Bronchus fibroblast of lung (primary cell): ENCODE measurements at places on chromosomes 6 and 20. TPM values are rescaled to one million over a fixed set of nuclear protein-coding genes. Genes with fewer than 3 reads are reported as not detected.

Gene TUBE1
- 16.8 and 18.0 TPM in 2 replicates for total RNA-seq

Gene MAP3K5
- 9.1 and 9.8 TPM in 2 replicates for total RNA-seq

Gene XKR7
- total RNA-seq, result under 0.01 TPM in 1 of 2 replicates, not detected in the other

Gene TTLL9
- not detected in 2 replicates for total RNA-seq

Gene PLCB1
- total RNA-seq, result 1.6 and 1.7 TPM in 2 replicates

Gene DDO
- 0.17 and 0.74 TPM in 2 replicates for total RNA-seq

Gene TXLNB
- total RNA-seq, result 0.15 and 0.17 TPM in 2 replicates

Gene OR2H2
- not detected in 2 replicates for total RNA-seq

Gene CDSN
- not detected in 2 replicates for total RNA-seq

Gene OTOR
- not detected in 2 replicates for total RNA-seq

Gene SLC17A3
- not detected in 2 replicates for total RNA-seq

Gene HSPA1L
- 0.30 and 0.50 TPM in 2 replicates for total RNA-seq

Gene MYB
- total RNA-seq, result 0.45 and 0.50 TPM in 2 replicates

Gene POFUT1
- total RNA-seq, result 43.0 and 46.2 TPM in 2 replicates

Gene WFDC5
- not detected in 2 replicates for total RNA-seq

Gene GJA10
- not detected in 2 replicates for total RNA-seq

Gene AIF1
- 0.15 TPM in 1 of 2 replicates, not detected in the other for total RNA-seq

Gene CCN2
- total RNA-seq, result 76.4 and 82.4 TPM in 2 replicates

Gene MUCL3
- total RNA-seq, result not detected in 2 replicates

Gene CALHM4
- total RNA-seq, result not detected in 2 replicates

Gene OR2J3
- not detected in 2 replicates for total RNA-seq

Gene EEF1A1
- total RNA-seq, result 11,958 and 12,572 TPM in 2 replicates

Gene GFOD1
- 2.2 and 2.7 TPM in 2 replicates for total RNA-seq

Gene PDE10A
- 0.34 and 0.89 TPM in 2 replicates for total RNA-seq

Gene BPIFB4
- not detected in 2 replicates for total RNA-seq

Gene HAO1
- total RNA-seq, result not detected in 2 replicates

Gene PRRT1
- total RNA-seq, result 0.15 and 0.17 TPM in 2 replicates

Gene MMP24
- 0.15 and 0.17 TPM in 2 replicates for total RNA-seq

Gene ZSCAN31
- total RNA-seq, result 0.84 and 0.89 TPM in 2 replicates

Gene DEFB132
- total RNA-seq, result not detected in 2 replicates

Gene UBE2C
- 225 and 261 TPM in 2 replicates for total RNA-seq

Gene FIG4
- 8.9 and 10.7 TPM in 2 replicates for total RNA-seq

Gene COL11A2
- 0.15 and 1.2 TPM in 2 replicates for total RNA-seq

Gene ADGRG6
- 6.8 and 7.9 TPM in 2 replicates for total RNA-seq

Gene CDS2
- 9.5 and 9.6 TPM in 2 replicates for total RNA-seq

Gene RBPJL
- not detected in 2 replicates for total RNA-seq

Gene ZBP1
- total RNA-seq, result not detected in 2 replicates

Gene DEFB123
- not detected in 2 replicates for total RNA-seq

Gene FAM209B
- not detected in 2 replicates for total RNA-seq
